Stimulated activated naive CD8-positive, alpha-beta T cell treated with anti-CD3 and anti-CD28 coated beads, Interleukin-15, Interleukin-2, amounts not matched to agents 100 U/mL and 50 U/mL, for 24 hours (primary cell): ENCODE measurements at places on chromosomes 7 and 10.

- DNase-seq: no peak
Measured at GRCh38 chr7:20642166-20642565, 26.7 kb downstream of the ABCB5 start.

- peak; percentile 25 for DNase-seq
Measured at GRCh38 chr7:135232720-135233119, 918 bp upstream of the STRA8 start.

DNA sequence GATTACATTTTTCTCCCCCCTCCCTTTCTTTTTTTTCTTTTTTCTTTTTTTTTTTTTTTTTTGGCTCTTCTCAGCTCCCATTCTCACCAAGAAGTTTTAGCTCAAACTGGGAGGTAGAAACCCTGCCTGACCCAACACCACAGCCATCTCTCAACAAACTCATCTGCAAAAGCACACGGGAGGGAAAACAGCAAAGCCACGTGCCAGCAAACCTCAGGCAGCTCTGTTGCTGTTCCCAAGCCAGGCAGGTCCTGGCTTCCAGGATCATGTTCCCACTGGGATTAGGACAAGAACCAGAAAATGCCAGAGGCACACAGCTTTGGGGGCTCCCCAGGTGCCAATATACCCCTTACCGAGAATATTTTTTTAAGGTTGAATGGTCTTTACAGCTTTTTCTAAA is 56.7 kb downstream of the ITIH5 start:
- no peak for DNase-seq

- no peak for DNase-seq
Measured at GRCh38 chr7:71343039-71343438, 211.1 kb downstream of the GALNT17 start.

- DNase-seq: no peak
Measured at GRCh38 chr10:13613519-13613918, 26.8 kb downstream of the PRPF18 start.

- no peak for DNase-seq
Measured at GRCh38 chr10:5142199-5142598, 42.8 kb downstream of the AKR1C8 start.

DNA sequence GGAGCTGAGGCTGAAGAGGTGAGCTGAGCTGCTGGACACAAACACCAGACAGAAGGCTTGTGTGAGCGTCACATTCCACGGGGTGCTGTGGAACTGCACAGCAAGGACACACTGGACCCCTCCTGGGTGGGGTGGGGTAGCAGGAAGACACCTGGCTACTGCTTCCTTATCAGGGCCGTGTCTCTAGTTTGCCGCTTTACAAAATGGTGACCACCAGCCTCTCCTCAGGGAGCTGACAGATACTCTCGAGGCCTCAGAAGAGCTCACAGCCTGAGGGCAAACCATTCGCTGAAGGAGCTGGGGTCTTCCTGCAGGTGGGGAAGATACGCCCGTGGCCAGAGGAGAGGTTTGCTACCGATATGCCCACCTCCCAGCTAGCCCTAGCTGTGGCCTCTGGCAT is 461.9 kb downstream of the PLXNA4 start:
- no peak for DNase-seq

DNA sequence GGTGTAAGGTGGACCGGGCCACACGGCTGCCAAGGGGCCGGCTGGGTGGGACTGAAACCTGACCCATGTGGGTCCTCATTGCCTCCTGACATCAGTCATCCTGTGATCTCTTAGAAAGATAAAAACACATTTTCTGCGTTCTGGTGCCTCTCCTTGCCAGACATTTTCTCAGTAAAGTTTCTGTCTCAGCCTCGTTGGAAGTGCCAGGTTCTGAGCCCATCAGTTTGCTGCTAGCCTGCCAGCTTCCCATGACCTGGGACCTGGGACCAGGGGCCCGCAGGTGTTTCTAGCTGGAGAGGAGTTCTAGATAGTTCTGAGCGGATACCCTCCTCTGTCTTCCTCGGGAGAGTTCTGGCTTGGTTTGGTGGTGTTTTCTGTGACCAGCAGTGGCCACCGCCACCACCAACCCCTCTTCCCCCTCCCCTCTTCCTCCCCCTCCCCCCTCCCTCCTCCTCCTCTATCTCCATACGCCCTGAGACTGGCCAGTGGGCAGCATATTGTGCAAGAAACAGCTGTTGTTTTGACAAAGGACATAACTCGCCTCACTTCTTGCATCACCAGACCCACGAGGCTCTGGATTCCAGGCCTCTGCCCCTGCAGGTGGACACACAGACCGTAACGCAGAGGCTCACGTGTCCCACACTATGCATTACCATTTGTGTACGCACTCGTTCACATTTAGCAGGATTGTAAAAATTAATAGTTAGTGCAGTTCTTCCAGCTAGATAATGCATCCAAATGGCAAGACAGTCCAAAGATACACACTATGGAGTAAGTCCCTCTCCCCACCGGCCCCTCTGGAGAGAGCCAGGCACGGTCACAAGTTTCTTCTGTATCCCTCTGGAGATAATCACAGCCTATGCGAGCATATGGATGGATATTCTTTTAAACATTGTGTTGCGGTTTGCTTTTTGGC is 94.6 kb downstream of the CUX1 start:
- no peak for DNase-seq

DNA sequence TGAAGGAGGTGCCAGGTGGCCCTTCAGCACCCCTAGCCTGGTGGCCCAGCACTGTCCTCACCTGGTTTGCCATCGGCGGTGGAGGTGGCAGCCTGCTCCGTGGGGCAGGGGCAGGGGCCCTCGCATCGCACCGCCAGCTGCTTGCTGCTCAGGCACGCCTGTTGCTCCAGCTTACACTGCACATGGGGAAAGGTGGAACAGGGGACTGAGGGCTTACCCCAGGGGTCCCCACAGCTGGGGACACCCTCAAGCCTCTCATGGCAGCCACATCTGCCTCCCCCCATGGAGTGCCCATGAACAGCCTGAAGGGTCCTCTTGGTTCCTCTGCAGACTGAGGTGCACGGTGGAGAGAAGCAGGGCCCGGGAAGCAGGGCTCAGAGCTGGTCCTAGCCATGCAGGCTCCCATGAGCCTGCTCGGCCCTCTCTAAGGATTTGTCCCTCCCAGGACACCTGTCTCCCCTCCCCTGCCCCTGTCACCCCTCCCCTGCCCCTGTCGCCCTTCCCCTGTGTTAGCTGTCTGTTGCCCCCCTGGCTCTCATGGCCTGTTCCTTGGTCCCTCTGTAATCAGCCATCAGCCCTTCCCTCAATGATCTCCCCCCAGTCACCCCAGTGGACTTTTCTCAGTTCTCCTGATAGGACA is 20.1 kb downstream of the SPOCK2 start:
- DNase-seq: no peak

GRCh38 chr7:80275192-80275605 is 140.6 kb downstream of the GNAI1 start:
- no peak for DNase-seq

DNA sequence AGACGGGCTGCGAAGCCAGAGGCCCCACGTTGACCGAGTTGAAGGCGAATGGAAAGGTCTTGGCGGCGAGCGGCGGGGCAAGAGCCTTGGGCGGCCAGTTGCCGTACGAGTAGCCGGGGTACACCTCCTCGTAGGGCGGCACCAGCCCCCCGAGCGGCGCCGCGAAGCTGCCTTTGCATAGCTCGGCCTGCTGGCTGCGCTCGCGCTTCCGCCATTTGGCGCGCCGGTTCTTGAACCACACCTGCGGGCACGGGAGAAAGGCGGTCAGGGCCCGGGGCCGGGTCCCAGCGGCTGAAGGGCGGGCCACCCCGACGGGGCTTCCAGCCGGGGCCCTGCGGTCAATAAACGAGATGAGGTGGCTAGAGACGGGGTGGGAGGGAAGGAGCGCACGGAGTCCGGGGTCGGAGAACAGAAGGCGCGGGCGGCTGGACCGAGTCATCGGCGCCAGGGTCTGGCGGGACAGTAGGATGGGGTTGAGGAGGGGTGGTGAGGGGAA is 4.8 kb downstream of the ELOVL3 start:
- DNase-seq: peak; percentile 62

DNA sequence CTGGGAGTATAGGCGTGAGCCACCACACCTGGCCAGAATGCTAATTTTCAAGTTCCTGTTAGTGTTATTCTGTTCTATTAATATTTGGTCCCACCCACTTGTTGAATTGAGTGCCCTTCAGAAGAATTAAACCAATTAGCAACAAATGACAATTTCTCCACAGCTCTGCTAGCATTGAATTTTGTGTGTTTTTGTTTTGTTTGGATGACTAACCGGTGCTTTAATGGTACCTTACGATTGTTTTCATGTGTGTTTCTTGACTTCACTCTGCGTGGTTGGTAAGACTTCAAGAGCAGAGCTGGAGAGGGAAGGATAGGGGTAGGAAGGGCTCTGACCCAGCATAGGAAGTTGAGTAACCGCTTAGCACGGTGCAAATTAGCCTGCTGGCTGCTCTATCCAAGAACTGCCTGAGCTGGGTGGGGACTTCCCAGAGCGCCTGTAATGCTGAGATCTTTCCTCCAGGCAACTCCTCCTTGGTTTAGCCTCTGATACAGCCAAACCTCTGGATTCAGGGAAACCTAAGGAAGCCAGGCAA is 4.6 kb downstream of the ARPC1B start:
- peak; percentile 54 for DNase-seq

GRCh38 chr7:70790215-70791073 is 341.5 kb upstream of the GALNT17 start:
- no peak for DNase-seq
